ENCODE measurements at places on chromosomes 11 and 22.

DNA sequence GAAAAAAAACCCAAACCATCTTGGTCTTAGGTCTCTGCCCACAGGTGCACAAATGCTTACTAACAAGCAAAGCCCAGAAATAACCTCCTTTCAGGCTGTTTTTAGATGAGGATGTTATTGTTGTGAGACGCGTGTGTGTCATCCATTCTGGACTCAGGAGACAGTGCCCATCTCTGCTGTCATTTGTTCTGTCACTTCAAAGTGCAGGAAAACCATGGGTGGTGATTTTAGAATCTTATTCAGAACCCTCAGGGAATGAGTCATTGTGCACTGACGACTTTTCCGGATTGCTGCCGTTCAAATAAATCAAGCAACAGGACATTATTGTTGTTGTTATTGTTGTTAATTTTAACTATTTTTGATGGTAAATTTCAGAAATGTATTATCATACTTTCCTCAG lies 110.3 kb downstream of the LRRC32 start:
- DNase-seq, result peak; percentile 19

GRCh38 chr11:68891351-68891948 lies 12.2 kb downstream of the MRPL21 start:
- no peak for DNase-seq

GRCh38 chr22:31620756-31621480 lies 41.1 kb downstream of the PISD start:
- DNase-seq, result no peak

DNA sequence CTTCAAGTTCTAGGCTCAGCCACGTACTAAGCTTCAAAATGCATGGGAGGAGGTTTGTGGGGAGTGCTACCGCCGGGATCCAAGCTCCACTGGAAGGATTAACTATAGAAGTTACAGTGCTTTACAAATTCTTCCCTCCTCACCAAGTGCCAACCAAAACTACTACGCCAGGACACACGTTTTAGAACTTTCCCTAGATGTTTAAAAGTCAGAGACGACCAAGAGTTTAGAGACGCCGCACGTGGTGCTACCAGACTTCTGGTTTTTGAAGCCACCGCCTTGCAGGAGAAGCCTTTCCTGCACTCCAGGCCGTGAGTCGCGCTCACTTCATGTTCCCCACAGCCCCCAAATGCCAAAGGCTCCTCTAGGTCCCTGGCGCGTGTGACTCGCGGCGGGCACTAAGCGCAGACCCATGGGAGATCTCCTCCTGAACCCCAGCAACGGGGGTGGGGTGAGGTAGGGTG lies 734 bp downstream of the SNU13 start:
- peak; percentile 34 for DNase-seq

DNA sequence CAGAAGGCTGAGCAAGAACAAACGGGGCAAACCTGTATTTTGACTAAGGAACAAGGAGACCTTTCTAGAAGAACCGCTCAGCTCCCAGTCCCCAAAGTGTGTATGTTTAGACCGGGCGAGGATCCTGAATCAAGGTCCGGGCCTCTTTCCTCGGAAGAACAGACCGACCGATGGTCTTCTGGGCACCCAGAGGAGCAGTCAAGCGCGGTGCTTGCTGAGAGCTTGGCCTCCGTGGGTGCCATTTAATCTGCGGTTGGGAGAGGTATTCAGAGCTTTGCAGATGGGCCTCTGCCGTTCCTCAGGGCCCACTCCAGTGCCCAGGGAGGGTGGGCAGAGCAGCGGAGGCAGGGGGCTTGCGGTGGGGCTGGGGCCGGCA lies 26.5 kb upstream of the ATXN10 start:
- DNase-seq, result no peak

GRCh38 chr11:118522571-118523072 lies 4.7 kb upstream of the TTC36 start:
- DNase-seq, result no peak

- DNase-seq, result no peak
These were observed 68.0 kb downstream of the WNT7B start for GRCh38 chr22:45908961-45909360.

GRCh38 chr11:109756951-109757350 lies 335.0 kb downstream of the C11orf87 start:
- DNase-seq, result no peak

- DNase-seq, result no peak
These were observed 32.6 kb downstream of the MAPK1 start for GRCh38 chr22:21834869-21835268.

DNA sequence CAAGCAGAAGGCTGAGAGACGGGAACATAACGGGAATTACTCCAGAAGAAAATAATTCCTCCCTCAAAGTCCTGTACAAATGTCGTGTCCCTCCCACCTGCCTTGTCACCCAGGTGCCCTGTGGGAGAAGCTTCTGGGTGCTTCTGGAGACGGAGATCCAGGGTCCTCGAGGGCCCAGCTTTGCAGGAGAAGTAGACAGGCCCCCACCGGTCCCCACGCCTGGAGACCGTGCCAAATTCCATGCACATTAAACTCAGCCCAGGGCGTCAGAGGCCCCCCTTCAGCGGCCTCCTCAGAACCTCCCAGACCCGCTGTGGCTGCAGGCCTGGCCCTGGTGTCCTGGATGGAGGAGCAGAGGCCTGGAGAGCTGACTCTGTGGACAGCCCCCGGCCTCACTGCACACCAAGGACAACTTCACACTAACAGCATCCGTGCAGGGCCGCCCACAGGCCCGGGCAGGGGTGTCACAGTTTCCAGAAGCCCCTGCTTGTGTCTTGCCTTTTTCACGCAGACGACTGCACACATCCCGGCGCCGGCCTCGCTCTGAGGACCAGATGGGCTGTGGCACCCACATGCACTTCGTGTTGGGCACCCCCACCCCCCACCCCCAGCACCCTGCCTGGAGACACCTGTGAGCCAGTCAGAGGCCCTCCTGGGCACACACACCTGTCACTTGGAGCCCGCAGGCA lies 734.3 kb downstream of the BRD1 start:
- no peak for DNase-seq

DNA sequence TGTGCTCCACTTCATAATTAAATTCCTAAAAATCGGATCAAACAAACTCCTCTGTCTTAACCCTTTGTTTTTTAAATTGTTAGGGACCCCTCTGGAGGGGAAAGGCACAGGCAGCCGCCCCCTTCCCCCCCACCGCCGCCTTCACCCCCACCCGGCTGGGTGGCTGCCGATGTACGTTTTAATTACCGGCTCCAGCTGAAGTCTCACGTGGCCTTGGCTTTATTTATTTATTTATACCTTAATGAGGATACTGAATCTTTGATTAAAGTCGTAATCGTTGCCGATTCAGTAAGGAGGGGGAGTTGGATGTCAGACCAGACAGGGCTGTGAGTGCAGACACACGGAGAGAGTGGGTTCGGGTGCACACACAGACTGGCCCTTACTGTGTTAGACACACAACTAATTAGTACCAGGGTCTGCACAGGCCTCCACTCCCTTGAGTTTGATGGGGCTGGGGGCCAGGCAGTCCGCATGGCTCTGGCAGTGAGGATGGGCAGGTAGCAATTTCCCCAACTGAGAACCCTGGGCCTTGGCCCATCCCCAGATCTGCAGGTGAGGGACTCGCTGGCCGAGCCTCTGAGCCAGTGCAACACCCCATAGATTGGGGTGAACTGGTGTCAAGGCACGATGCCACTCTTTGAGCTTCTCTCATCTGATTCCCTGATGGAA lies 51.3 kb upstream of the NNMT start:
- DNase-seq, result no peak

GRCh38 chr11:128422576-128423370 lies 164.6 kb downstream of the ETS1 start:
- peak; percentile 96 for DNase-seq

- DNase-seq, result no peak
These were observed 4.0 kb upstream of the OR56A3 start for GRCh38 chr11:5937868-5938602.

- DNase-seq, result no peak
These were observed 10.9 kb upstream of the ADSL start for GRCh38 chr22:40335358-40335757.

DNA sequence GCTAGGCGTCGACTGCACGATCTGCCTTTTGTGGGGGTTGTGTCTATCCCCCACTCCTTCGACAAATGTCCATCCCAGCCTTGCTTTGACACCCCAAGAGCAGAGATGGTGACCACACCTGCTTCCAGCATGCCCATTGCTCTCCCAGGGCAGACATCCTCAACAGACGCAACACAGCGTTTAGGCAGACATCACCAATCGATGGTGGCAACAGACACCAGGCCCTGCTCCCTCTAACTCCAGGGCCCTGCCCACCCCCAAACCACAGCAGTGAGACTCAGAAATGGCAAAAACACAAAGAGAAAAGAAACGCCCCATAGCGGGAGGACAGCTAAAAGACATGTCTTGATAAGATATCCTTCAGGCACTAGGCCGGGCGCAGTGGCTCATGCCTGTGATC lies 150.9 kb downstream of the CRYBB2 start:
- DNase-seq, result no peak

DNA sequence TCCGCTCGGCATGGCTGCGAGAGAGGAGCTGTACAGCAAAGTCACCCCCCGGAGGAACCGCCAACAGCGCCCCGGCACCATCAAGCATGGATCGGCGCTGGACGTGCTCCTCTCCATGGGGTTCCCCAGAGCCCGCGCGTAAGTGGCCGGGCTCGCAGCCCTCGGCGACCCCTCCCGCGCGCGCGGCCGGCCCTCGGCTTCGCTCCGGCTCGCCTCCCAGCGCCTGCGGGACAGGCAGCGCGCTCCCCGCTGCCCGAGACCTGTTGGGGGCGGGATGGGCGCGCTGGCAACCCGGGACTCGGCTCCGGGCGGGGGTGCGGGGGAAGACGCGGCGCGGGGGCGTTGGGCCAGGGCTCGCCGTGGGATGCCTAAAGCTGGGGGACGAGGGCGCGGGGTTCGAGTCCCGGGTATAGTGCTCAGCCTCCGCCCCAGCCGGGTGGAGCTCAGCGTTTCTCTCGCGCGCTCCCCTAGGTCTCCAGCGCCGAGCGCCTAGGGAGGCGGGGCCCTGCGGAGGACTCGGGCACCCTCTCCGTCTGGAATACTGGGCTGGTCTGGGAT lies 630 bp downstream of the UBASH3B start:
- peak; percentile 68 for DNase-seq

- no peak for DNase-seq
These were observed 5.6 kb upstream of the SYT8 start for GRCh38 chr11:1829039-1829820.

DNA sequence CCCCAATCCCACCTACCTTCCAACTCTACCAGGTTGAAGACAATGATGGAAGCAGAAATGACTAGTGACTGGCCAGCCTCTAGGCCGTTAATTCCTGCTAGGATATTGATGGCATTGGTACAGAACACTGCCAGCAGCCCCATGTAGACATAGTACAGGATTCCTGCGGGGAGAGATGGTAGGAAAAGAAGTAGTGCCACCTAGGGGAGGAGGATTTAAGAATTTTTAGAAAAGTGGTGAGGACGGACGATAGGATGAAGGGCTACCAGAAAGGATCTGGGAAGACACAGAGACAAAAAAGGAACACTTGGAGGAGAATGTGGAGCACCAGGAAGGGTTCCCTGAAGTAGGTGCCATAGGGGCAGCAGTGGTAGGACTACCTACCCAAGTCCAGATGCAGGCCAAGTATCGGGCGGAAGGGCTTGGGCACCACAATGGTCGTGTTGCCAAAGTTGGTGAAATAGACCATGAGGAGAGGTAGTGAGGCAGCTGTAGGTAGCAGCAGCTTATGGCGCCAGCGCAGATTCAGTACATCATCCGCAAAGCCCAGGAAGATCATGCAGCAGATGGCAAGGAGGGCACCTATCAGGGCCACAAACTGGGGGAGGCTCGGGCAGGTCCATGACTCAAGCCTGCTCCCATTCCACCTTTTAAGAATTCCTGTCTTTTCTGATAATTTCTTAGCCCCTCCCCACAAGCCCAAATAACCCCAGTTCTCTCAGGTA lies 1.2 kb downstream of the DPAGT1 start:
- no peak for DNase-seq

DNA sequence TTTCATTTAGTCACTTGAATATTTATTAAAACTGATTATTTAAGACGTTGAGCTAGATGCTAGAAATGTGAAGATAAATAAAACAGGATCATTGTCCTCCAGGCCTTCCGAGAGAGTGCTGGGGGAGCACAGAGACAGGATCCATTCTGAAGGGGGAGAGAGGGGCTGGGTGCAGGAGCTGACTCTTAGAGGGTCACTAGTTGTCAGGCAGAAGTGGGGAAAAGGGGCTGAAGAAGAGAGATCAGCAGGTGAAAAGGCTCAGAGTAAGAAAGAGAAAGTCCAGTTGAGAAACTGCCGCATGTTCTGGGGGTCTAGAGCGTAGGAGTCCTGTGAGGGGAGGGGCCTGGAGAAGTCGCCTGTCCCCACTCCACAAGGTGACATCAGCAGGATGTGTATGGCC lies 206.2 kb upstream of the SNX19 start:
- no peak for DNase-seq

- no peak for DNase-seq
These were observed 54.8 kb upstream of the CEP295 start for GRCh38 chr11:93606721-93607120.

- peak; percentile 38 for DNase-seq
These were observed 897 bp downstream of the MAP6 start for GRCh38 chr11:75667831-75668450.

DNA sequence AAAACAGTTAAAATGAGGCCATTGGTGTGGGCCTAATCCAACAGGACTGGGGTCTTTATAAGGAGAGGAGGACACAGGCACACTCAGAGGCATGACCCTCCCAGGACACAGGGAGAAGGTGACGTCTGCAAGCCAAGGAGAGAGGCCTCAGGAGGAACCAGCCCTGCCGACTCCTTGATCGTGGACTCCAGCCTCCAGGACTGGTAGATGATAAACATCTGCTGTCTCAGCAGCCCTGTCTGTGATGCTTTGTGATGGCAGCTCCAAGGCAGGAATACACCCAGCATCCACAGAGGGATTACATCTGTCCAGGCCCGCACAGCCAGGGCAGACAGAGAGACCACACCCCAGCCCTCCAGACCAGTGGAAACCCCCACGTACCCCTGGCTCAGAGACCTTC lies 18.4 kb downstream of the CDKN1C start:
- DNase-seq, result no peak

GRCh38 chr11:86636275-86636674 lies 36.1 kb downstream of the ME3 start:
- no peak for DNase-seq

DNA sequence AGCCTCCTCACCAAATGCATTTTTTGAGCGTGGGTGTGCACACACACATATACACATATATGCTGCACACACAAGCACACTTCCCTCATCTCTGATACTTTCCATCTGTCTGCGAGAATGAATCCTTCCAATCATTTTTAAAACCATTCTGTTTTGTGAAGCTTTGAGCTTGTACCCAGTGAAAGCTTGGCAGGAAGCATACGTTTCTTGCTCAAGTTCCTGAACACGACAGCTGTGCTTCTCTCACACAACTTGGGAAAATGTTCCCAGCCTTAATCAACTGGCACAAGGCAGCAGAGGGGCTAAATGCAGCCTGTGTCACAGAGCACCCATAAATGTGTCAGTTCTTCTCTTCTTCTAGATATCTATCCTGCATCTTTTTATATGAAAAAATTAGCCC lies 524.0 kb upstream of the KIRREL3 start:
- no peak for DNase-seq

DNA sequence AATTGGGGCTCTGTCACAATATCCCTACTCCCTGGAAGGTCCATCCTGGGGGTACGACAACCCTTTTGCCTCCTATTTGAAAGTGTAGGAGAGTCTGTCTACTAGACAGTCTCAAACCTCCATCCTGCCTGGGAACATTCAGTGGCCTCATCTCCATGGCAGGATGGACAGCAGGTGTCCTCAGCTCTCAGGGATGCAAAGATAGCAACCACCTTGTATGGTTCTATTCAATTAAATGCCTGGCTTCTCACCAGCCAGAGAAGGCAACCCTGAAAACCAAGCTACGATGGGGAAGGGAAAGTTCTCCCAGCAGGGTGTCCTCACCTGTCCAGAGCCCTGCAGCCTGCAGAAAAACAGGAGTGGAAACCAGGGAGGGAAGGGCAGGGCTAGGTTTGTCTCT lies 164.9 kb downstream of the MIAT start:
- DNase-seq, result no peak
